ENCODE measurements at places on chromosomes 13 and 19. TPM values are rescaled to one million over a fixed set of nuclear protein-coding genes. Genes with fewer than 3 reads are reported as not detected.

The NLRP5 gene
- total RNA-seq: not detected

The KIRREL2 gene
- total RNA-seq: under 0.01 TPM

The DOCK6 gene
- total RNA-seq: 10.5 TPM

The CACNA1A gene
- total RNA-seq: 1.8 TPM

The ZSCAN4 gene
- total RNA-seq: not detected

The CRLF1 gene
- 2.5 TPM for total RNA-seq

DNA sequence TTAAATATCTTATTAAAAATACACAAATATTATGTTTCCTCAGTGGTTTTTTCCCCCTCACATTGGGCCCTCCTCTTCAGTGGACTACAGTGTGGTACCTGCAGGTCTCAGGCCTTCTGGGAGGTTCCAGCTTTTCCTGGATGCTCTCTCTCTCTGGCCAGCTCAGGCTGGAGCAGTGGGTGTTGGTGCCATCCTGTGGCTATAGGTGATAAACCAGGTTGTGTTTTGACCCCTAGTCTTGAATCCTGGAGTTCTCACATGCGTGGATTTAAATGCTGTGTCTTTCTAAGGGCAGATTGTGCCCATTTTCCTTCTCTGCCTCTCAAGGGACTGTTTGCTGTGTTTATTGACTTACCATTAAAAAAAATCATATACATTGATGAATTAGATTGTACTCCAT lies 41.2 kb upstream of the ZNF527 start:
- no peak for DNase-seq

DNA sequence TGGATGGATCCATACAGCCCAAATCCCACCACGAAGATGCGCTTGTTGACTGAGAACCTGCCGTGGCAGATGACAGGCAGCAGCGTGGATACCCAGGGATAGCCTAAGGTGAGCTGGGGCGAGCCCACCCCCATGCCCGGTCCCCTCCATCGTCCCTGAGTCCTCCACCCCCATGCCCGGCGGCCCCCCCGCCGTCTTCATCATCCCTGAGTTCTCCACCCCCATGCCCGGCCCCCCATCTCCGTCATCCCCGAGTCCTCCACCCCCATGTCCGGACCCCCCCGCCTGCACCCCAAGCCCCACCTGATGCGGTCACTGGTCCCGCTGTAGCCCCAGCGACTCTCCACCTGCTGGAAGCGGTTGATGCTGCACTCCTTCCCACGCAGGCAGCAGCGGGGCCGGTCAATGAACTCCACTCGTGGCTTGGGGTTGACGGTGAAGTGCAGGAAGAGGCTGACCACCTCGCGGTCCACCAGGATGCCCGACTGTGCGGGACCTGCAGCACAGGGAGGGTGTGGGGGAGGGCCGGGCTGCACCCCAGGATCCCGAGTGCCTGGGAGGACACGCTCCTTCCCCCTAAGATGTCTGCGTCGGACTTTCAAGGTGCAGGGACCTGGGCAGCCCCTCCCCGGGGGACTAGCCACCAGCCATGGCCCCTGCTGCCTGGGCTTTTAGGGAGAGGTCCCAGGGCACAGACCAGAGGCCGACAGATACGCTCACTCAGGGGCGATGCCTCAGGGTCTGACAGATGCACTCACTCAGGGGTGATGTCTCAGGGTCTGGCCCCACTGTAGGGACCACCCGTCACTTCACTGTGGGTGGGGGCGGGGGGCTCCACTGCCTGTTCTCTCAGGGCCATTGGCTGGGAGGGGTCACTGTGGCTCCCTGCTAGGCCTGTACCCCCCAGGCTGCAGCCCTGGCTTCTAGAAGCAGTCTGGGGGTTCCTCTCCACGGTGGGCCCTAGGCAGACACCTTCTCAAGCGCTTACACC lies 28.0 kb downstream of the BTBD2 start:
- DNase-seq: no peak

DNA sequence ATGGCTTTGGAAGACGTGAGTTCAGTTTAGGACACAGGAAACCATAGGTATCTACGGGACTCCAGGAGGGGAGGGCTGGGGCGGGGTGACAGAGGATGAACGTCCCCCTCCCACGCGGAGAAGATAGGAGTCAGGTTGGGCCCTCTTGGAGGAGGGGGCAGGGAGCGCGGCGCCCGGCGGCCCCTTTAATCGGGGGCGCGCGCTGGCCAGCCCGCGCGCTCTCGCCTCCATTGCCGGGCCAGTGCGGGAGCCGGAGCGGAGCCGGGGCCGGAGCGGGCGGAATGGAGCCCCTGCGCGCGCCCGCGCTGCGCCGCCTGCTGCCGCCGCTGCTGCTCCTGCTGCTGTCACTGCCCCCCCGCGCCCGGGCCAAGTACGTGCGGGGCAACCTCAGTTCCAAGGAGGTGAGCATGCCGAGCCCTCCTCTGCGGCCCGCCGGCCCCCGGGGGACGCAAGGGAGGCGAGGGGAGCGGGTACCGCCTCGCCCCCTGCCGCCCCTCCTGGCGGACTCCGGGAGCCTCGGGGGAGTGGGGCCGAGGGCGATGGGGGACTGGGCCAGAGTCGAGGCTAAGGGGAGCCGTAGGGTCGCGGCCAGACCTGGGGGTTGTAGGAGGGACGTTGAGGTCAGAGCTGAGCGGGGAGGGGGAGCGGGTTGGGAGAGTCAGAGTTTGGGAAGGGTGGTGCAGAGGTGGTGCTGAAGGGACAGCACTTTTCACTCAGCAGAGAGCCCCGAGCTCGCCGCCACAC lies at the start of gene TMEM145:
TMEM145 (plus strand) TSS at position 214 of the 744 bp plus-strand sequence; CDS start at position 282, 68 bp downstream.
- DNase-seq: peak; percentile 36

GRCh38 chr13:93857126-93857525 lies 622.4 kb downstream of the DCT start:
- peak; percentile 9 for DNase-seq

DNA sequence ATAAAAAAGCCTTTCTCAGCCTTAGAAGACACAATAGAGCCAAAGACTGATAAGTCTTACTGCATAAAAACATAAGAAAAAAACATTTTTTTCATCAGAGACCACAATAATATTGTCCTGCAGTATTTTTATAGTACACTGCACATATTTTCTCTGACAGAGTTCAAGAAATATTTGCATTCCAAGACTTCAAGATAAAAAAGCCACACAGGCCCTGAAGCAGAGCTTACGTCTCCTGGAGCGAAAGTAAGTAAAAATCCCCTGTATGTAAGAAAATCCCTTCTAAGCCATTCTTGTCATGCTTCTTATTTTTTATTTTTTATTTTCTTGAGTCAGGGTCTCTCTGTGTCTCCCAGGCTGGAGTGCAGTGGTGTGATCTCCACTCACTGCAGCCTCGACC lies 755.9 kb downstream of the LIG4 start:
- DNase-seq: peak; percentile 62

DNA sequence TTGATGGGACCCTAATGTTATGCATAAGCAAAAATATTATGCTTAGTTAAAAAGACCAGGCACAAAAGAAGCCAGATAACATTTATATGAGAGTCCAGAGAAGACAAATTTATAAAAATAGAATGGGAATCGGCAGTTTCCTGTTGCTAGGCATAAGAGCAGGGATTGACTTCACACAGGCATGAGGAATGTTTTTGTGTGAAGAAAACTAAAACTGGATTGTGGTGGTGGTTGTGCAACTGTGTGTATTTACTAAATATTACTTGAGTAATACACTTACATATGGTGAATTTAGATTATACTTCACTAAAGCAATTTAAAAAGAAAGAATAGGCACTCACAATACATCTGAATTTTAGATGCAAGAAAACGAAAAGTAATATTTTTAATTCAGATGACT lies 108.3 kb downstream of the SLITRK1 start:
- no peak for DNase-seq

DNA sequence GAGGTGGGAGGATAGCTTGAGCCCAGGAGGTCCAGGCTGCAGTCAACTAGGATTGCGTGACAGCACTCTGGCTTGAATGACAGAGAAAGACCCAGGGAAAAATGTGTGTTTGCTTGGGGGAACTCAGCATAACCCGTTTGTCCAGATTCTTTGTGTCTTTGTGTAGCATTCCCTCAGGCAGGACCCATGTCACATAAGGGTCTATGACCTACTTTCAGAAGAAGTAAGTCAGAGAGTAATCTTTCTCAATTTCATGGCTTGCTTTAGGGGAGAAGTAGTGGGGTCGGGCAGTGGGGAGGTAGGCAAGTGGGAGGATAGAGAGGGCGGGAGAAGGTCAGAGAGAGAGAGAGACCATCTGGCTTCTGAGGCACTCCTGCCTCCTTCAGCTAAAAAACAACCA lies 11.9 kb upstream of the PSPC1 start:
- DNase-seq: no peak

DNA sequence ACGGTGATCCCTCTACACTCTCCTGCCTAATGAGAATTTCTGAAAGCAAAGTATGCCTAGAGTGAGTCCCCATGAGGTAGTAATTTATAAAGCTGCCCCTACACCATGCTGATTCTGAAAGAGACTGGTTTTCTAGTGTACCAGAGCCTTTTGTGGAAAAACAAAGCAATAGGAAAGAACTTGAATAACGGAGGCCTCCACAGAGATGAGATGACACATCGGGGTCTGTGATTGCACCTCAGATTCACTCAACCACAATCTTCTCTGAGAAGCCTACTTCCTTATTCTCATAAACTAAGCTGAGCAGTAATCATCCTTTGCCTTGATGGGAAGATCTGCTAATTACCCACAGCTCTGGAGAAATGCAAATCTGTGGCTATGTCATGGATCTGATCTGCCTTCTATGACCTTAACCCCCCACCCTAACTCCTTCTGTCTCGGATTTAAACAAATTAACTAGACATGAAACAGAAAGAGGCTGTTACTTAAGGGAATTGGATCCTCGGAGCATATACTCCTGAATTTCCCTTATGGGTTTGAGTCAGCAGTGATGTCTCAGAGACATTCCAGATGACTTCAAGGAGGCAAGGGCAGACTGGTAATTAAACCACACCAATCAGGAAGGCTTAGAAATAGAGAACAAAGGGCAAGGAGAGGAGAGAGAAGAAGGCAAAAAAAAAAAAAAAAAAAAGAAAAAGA lies 128.0 kb downstream of the DCT start:
- DNase-seq: peak; percentile 89

DNA sequence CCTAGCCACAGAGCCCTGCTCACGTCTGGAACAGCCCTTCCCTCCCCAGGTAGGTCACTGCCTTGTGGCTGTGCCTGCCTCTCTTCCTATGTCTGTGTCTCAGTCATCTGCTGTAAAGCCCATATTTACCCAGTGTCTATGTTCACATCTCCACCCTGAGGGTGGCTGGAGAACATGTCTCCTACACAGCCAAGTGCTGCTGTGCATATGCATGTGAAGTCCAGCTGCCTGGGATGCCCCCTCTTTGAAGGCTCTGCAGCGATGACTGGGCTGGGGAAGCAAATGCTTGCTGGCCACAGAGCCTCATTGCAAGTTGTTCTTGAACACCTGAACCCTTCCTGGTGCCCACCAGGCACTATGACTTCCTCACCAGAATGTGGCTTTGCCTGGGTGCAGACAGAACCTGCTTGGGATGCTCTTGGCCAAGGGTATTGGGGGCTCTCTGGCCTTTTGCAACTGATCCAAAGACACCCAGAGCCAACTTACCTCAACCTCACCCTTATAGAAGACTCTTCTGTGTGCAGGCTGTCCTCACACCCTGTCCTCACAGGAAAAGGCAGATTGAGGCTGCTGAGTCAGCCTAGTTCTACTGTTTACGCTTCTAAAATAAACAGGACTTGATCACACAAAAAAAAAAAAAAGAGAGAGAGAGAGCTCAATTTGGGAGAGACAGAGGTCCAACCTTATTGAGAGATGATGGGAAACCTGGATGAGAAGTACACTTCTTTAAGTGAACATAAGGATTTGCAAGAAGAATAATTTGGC lies 26.5 kb downstream of the MRPL57 start:
- DNase-seq: peak; percentile 15

GRCh38 chr13:50611117-50611781 lies 232.2 kb downstream of the DLEU7 start:
- no peak for DNase-seq

GRCh38 chr19:38291855-38292254 lies 12.2 kb upstream of the C19orf33 start:
- no peak for DNase-seq

DNA sequence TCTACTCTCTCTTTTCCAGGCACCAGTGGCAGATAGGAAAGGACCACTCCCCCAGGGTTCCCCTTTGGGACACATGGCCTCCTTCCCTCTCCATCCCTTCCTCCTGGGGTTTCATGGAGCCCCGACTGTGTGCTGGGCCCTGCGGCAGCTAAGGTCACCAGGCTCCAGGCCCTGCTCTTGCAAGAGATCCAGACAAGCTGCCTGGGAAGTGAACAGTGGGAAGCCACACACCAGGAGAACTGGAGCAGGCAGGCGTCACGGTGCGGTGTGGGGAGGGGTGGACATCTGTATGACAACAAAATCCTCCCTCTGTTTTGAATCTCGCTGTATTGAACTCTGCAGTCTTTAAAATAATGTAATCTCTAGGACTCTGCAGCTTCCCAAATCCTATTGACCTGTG lies 330.1 kb downstream of the UQCRFS1 start:
- no peak for DNase-seq

DNA sequence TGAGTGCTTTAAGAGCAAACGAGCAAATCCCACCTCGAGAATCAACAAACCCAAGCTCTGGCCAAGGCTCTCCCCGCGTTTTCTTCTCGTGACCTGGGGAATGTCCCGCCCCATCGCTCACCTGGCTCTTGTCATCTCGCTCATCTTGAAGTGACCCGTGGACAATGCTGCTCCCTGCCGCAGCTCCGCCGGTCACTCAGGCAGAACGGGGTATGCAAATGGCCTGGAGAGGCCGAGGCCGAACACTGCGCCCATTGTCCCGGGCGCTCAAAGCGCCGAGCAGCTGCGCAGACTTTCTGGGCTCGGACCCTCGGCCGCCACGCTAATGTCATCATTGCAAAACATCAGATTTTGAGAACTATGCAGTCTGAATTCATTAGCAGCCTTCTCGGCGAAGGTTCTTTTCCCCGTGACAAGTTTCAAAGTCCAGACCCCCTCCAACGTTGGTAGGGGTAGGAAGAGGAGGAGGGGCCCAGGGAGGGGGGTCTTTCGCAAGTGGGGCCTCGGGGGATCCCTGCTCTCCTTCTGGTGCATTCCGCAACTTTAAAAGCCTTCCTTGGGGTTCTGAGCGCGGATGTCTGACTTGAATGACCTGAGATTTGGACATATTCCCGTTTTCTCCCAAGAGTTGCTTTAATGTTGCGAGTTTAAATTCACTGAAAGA lies 39.7 kb downstream of the SOX1 start:
- no peak for DNase-seq

DNA sequence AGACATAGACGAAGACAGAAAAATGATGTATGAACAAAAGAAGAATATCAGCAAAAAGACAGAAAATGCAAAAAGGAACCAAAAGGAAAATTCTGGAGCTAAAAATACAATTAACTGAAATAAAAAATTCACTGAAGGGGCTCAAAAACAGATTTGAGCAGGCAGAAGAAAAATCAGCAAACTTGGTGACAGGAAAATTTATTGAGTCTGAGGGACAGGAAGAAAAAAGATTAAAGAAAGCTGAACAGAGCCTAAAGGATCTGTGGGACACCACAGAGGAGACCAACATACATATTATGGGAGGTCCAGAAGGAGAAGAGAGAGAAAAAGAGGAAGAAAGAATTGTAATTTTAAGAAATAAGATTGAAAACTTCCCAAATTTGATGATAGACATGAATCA lies 7.4 kb upstream of the LSR start:
- no peak for DNase-seq

GRCh38 chr19:10687518-10688288 lies 13.5 kb upstream of the QTRT1 start:
- DNase-seq: no peak
